Epithelial cell of prostate (primary cell): ENCODE measurements at places on chromosomes 5 and 9.

DNA sequence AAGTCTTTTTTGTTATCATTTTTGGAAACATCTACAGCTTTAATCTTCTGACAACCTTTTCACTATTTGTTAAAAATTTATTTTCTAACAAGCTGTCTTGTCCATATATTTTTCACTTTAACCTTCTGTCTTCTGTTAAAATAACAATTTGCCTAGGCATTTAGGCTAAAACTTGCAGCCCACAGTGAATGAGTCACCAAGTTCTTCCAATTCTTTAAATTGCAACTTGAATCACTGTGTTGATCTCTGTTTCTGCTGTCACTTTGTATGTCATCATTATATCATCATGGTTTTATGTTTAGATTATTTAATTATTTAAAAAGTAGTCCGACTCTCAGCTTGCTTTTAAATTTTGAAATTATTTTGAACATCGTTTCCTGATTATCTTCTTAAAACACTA lies 473.8 kb upstream of the PTPRD start:
- no peak for DNase-seq

- no peak for DNase-seq
Observed at GRCh38 chr9:99076483-99077171, 28.3 kb upstream of the TGFBR1 start.

DNA sequence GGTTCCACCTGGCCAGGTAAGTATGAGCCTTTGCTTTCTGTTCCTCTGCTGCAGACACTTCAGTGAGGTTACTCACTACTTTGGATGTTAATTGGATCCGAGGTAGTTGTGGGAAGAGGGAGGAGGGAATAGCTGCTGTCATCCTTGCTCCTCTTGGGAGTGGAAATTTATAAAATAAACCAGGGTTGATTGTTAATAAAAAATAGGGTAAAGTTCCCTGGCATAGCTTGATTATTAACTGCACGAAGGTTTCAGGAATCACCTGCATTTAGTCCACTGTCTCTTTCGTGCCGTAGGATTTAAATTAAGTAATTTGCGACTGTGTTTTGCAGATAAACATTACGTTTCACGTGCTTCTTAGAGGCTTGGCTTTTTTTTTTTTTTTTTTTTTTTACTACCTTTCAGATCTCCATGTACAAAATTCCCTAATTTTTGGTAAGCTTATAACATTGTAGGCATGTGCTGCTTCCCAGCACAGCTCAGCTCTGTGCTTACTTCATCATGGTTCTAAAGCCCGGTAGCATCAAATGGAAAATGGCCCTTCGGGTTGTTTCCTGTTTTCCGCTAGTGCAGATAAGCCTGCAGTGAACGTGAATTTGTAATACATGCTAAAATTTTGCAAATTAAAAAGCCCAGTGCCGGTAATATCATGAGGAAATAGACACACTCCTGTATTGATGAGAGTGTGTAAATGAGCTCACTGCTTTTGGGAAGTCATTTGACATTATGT lies 26.9 kb upstream of the LTC4S start:
- DNase-seq = no peak

- DNase-seq = no peak
Observed at GRCh38 chr5:65808251-65808741, 86.3 kb downstream of the NLN start.

GRCh38 chr5:135186662-135187522 lies 152.9 kb upstream of the PITX1 start:
- no peak for DNase-seq

GRCh38 chr9:110464321-110464720 lies 115.2 kb downstream of the SVEP1 start:
- DNase-seq = no peak

DNA sequence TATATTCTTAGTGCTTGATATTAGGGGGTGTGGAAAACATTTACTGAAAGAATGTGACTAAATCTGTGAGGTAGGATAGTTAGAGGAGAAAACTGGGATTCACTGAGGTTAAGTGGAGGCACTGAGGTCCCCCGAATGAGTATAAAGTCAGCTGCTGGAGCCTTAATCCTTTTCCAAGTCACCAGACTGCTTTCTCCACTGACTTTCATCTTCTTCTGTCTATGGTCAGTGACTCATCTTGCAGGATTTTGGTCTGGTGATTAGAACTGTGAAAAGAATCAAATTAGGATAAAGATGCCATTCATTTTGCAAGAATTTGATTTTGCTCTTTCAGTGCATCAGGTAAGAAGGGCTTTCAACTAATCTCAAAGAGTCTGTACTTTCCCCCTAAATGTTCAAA lies 89.3 kb upstream of the ALDH1A1 start:
- no peak for DNase-seq

GRCh38 chr9:115225459-115226116 lies 107.6 kb upstream of the TNC start:
- DNase-seq = no peak
